Left cardiac atrium (tissue), 4 donors: ENCODE measurements at places on chromosomes 2 and 18. TPM values are rescaled to one million over a fixed set of nuclear protein-coding genes. Genes with fewer than 3 reads are reported as not detected.

MPV17 gene
- total RNA-seq: 52.7 TPM

SLC5A7 gene
- not detected for total RNA-seq

VWC2L gene
- total RNA-seq: not detected

NXPH2 gene
- not detected for total RNA-seq

SULT1C3 gene
- total RNA-seq: not detected

HOXD13 gene
- not detected for total RNA-seq

MPP4 gene
- 0.10 TPM for total RNA-seq

CFAP221 gene
- total RNA-seq: 0.97 TPM

CRACDL gene
- 5.7 TPM for total RNA-seq

MAB21L4 gene
- total RNA-seq: not detected

PTGR3 gene
- total RNA-seq: 51.1 TPM

FAM124B gene
- 1.3 TPM for total RNA-seq

UNC80 gene
- not detected for total RNA-seq

ITGB6 gene
- total RNA-seq: 0.77 TPM

RTP5 gene
- total RNA-seq: 0.12 TPM

SAG gene
- not detected for total RNA-seq

REEP1 gene
- total RNA-seq: 22.5 TPM

CYP26B1 gene
- total RNA-seq: 8.5 TPM

TXNDC2 gene
- not detected for total RNA-seq

MARS2 gene
- 11.0 TPM for total RNA-seq

CPO gene
- total RNA-seq: 0.34 TPM

ALLC gene
- total RNA-seq: not detected

C1QL2 gene
- total RNA-seq: not detected

SERPINB8 gene
- total RNA-seq: 10.8 TPM

CCBE1 gene
- total RNA-seq: 2.9 TPM

GKN2 gene
- total RNA-seq: not detected

C2orf80 gene
- total RNA-seq: not detected

AQP12B gene
- total RNA-seq: not detected

ERBB4 gene
- total RNA-seq: 20.6 TPM

ALPG gene
- total RNA-seq: not detected

SYT4 gene
- 2.4 TPM for total RNA-seq

SERPINB12 gene
- total RNA-seq: not detected

TRPM8 gene
- not detected for total RNA-seq

RNF125 gene
- total RNA-seq: 5.1 TPM

CCDC93 gene
- 24.6 TPM for total RNA-seq

NGEF gene
- 1.6 TPM for total RNA-seq

GTF2A1L gene
- not detected for total RNA-seq

C2orf72 gene
- 0.15 TPM for total RNA-seq

INPP5D gene
- 7.2 TPM for total RNA-seq

GAD1 gene
- total RNA-seq: not detected

KCNS3 gene
- 2.8 TPM for total RNA-seq

OBSL1 gene
- total RNA-seq: 121 TPM

APCDD1 gene
- total RNA-seq: 48.3 TPM
